Body of pancreas (tissue), 4 donors: ENCODE measurements at places on chromosomes 4 and X. TPM values are rescaled to one million over a fixed set of nuclear protein-coding genes. Genes with fewer than 3 reads are reported as not detected.
A peak's percentile ranks its signal among the peaks of the same experiment; 100 is the strongest.

The MSANTD1 gene
- total RNA-seq = 3.6 TPM

The IL3RA gene
- 1.3 TPM for total RNA-seq

The FRG1 gene
- 19.7 TPM for total RNA-seq

The REST gene
- total RNA-seq = 19.8 TPM

The CABS1 gene
- total RNA-seq = not detected

The TSPAN6 gene
- total RNA-seq = 19.2 TPM

GRCh38 chr4:180932370-180933001 is 1310.7 kb upstream of the TENM3 start:
- no peaks in the 10 kb centered on the region for H3K4me1 ChIP-seq
- H3K36me3 ChIP-seq = no peaks in the 10 kb centered on the region
- no peak overlapping the region for H3K4me3 ChIP-seq
- no peak overlapping the region for H3K27ac ChIP-seq
- no peak for DNase-seq
- no peaks in the 10 kb centered on the region for H3K27me3 ChIP-seq

GRCh38 chr4:76301068-76301774 is 5.3 kb upstream of the STBD1 start:
- no peaks in the 10 kb centered on the region for H3K27me3 ChIP-seq
- DNase-seq = peak; percentile 55

GRCh38 chrX:53383376-53384076 is 38.9 kb downstream of the SMC1A start:
- no peaks in the 10 kb centered on the region for H3K27me3 ChIP-seq
- H3K4me1 ChIP-seq = no peaks in the 10 kb centered on the region
- no peaks in the 10 kb centered on the region for H3K36me3 ChIP-seq
- no peak overlapping the region for H3K4me3 ChIP-seq
- no peak for DNase-seq

DNA sequence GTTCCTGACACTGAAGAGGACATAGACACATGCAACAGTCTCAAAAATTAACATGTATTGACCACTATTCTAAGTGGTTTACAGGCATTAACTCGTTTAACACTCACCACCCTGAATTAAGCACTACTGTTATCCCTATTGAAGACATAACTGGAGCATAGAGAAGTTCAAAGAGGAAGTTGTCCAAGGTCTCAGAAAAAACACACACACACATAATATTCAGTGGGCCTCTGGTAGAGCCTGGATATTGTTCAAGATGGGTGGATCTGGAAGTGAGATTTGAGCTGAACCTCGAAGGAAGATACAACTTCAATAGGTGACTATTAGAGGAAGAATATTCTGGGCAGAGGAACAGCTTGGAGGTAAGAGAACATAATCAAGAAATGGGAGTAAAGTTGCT is 334.9 kb downstream of the HNRNPD start:
- DNase-seq = no peak
- no peak overlapping the region for H3K27ac ChIP-seq
- H3K36me3 ChIP-seq = no peaks in the 10 kb centered on the region
- no peak overlapping the region for H3K4me3 ChIP-seq
- peaks cover 13% of the 10 kb centered on the region for H3K4me1 ChIP-seq
- H3K27me3 ChIP-seq = no peaks in the 10 kb centered on the region

GRCh38 chr4:88033309-88033708 is 25.9 kb downstream of the PKD2 start:
- H3K4me1 ChIP-seq = no peaks in the 10 kb centered on the region
- peak; percentile 59 for DNase-seq
- no peaks in the 10 kb centered on the region for H3K36me3 ChIP-seq

DNA sequence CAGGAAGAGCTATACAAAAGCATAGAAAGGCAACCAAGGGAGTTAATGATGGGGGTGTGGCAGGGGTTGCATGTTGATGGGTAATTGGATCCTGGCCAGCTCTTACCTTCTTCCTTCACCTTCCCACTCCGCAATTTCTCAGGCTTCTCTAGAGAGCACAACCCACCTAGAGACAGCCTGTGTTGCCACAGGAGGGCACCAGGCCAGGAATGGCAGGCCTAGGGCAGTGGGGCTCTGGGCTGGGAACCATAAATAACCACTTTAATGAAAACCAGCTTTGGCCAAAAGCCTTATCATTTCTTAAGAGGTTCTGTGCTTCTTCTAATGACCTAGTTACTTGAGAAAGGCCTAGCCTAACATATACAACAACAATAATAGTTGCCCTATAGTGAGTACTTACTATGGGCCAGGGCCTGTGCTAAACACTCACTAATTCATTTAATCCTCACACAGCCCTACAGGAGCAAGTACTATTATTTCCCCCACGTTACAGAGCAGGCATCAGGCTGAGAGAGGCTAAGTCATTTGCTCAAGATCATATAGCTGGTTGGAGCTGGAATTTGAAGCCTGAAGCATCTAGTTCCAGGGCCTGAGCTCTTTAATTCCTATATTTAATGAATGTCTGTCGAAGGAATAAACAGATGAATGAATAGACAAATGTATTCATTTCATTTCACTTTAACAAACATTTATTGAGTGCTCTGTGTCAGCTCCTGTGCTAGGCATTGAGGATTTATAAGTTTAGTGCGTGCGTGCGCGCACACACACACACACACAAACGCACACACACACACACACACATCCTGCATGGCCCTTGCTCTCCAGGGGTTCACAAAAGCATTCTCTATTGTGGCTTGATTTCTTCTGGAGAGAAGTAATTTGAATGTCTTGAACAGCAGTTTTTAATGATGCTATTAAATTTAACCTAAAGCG is 66.8 kb downstream of the RTL9 start:
- H3K27me3 ChIP-seq = no peaks in the 10 kb centered on the region
- DNase-seq = no peak
- peaks cover 23% of the 10 kb centered on the region for H3K4me1 ChIP-seq
- H3K27ac ChIP-seq = no peak overlapping the region
- no peak overlapping the region for H3K4me3 ChIP-seq

- no peak overlapping the region for H3K27ac ChIP-seq
- H3K4me3 ChIP-seq = no peak overlapping the region
- no peak for DNase-seq
- H3K27me3 ChIP-seq = no peaks in the 10 kb centered on the region
Measured at GRCh38 chrX:66030505-66031317, 9.2 kb downstream of the VSIG4 start.

- no peak overlapping the region for H3K4me3 ChIP-seq
- no peaks in the 10 kb centered on the region for H3K27me3 ChIP-seq
- H3K36me3 ChIP-seq = no peaks in the 10 kb centered on the region
- H3K27ac ChIP-seq = no peak overlapping the region
Measured at GRCh38 chrX:123093792-123094191, 90.3 kb upstream of the GRIA3 start.

GRCh38 chr4:10298681-10299080 is 158.5 kb downstream of the ZNF518B start:
- no peak overlapping the region for H3K4me3 ChIP-seq
- no peaks in the 10 kb centered on the region for H3K27me3 ChIP-seq
- H3K4me1 ChIP-seq = no peaks in the 10 kb centered on the region
- no peaks in the 10 kb centered on the region for H3K36me3 ChIP-seq
- no peak overlapping the region for H3K27ac ChIP-seq

GRCh38 chr4:183722731-183723560 is 63.9 kb downstream of the TRAPPC11 start:
- H3K36me3 ChIP-seq = no peaks in the 10 kb centered on the region
- H3K4me3 ChIP-seq = peak overlapping the region; percentile 13
- peaks cover 25% of the 10 kb centered on the region for H3K4me1 ChIP-seq
- no peaks in the 10 kb centered on the region for H3K27me3 ChIP-seq
- peak; percentile 78 for DNase-seq
- H3K27ac ChIP-seq = peak overlapping the region; percentile 84

DNA sequence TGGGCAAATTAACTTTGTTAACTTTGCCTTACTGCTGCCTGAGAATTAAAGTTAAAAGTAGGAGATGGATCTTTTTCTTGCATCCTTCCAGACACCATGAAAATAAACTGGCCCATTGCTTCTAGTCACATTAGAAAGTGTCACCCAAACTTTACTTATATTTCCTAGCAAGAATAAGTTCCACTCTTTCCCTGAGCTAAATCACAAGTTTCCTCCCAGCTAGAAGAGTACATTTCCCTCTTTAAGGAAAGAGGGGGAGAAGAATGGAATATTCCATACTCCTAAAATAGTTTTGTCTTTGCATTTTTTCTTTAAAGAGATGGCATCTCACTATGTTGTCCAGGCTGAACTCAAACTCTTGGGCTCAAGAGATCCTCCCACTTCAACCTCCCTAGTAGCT is 53.8 kb downstream of the TMEM150C start:
- no peaks in the 10 kb centered on the region for H3K27me3 ChIP-seq
- DNase-seq = no peak
- no peaks in the 10 kb centered on the region for H3K4me1 ChIP-seq
- H3K4me3 ChIP-seq = no peak overlapping the region
- H3K36me3 ChIP-seq = no peaks in the 10 kb centered on the region

- H3K36me3 ChIP-seq = no peaks in the 10 kb centered on the region
- no peaks in the 10 kb centered on the region for H3K27me3 ChIP-seq
- no peak for DNase-seq
- H3K4me1 ChIP-seq = no peaks in the 10 kb centered on the region
- H3K4me3 ChIP-seq = no peak overlapping the region
- H3K27ac ChIP-seq = no peak overlapping the region
Measured at GRCh38 chr4:83417566-83417965, 38.1 kb downstream of the HELQ start.

GRCh38 chrX:23784470-23785331 is 1.7 kb downstream of the SAT1 start:
- H3K4me3 ChIP-seq = no peak overlapping the region
- no peaks in the 10 kb centered on the region for H3K36me3 ChIP-seq
- DNase-seq = no peak
- peak overlapping the region; percentile 93 for H3K27ac ChIP-seq
- no peaks in the 10 kb centered on the region for H3K4me1 ChIP-seq

GRCh38 chr4:100690812-100691211 is 173.0 kb upstream of the EMCN start:
- H3K4me3 ChIP-seq = no peak overlapping the region
- no peaks in the 10 kb centered on the region for H3K27me3 ChIP-seq
- no peaks in the 10 kb centered on the region for H3K36me3 ChIP-seq
- no peaks in the 10 kb centered on the region for H3K4me1 ChIP-seq
- no peak for DNase-seq
- H3K27ac ChIP-seq = no peak overlapping the region
